ENCODE measurements at places on chromosomes 3 and 15.

DNA sequence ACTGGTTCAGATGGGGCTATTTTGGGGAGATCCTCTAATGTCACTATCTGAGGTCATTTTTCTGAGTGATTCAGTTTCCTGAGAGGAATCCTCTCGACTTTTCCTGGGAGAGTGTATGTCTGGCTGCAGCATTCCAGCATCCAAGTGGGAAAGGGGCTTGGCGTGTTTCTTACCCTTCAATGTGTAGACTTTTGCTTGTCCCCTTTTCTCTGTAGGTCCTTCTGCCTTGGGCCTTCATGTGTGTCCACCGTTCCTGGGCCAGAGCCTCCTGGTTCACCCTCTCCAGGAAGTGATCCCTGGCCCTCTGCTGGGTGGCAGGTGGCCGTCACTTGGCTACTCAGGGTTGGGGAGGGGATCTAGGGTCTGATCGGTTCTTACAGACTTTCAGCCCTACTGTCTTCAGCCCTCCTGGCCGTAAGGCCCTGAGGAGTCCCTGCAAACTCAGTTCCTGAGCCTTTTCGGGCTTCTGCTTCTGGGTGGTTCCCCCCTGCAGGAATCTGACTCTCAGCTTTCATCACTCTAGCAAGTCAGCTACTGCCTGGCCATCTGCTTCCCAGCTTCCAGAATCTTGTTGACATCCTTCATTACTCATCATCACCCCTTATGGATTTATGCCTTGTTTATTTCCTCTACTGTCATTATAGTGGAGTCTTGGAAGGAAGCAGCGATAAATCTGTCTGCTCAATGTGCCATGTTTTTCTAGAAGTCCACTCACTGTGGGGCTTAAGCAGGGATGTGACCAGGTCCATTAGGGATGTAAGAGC is 36.5 kb downstream of the GOLGA6L10 start:
- DNase-seq: no peak

- no peak for DNase-seq
These were observed 30.6 kb upstream of the GPR160 start for GRCh38 chr3:170007031-170007663.

- DNase-seq: no peak
These were observed 138.3 kb downstream of the SQOR start for GRCh38 chr15:45773149-45773548.

GRCh38 chr3:35785234-35785888 is 146.0 kb downstream of the ARPP21 start:
- no peak for DNase-seq

DNA sequence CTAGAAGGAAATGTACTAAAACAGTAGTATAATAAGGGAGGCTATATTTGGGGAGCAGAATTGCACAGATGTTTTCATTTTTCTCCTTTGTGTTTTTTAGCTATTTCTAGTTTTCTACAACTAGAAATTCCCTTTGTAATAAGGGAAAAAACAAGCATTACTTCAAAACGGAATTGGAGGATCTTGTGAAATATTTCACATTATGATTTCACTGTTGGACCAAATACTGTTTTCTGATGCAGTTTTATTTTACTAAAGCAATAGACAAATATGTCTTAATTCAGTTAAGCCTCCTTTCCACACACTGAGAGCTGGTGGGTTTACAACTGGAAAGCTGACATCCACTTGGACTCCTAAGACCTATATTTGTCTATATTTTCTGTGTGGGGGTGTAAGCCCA is 7.3 kb downstream of the CCR1 start:
- DNase-seq: no peak

DNA sequence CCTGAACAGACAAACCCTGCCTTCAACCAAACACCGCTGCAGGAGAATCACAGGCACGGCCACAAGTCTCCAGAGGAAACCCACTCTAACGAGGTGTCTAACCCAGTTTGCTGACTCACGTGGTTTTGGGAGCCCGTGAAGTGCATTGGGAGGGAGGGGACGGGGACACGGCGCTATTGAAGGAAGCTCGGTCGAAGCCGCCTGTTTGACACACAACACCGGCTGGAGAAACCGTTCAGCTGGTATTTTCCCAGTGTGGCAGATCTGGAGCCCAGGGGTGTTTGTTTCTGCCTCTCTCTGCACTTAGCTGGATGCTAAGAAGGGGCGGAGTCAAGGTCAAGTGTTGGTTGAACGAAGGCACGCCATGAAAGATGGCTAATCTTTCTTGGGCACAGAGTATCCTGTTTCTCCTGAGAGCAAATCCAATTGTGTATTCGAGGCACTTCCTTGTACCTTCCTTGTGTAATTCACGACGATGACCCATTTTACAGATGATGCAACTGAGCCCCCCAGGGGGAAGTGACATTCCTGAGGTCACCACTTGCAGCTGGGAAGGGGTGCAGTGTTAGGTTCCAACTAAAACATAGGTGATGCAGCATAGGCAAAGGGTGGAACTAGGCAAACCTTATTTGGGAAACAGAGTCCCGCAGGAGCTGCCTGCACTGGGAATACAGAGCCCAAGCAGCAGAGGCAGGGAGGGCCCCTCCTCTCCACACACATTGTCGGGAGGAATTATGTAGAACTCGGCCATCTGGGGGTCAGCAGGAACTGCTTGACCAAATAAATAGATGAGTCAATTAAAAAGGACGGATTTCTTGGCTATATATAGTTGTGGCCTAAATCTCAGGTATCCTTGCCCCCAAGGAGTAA is 22.5 kb downstream of the SLC6A6 start:
- peak; percentile 28 for DNase-seq

DNA sequence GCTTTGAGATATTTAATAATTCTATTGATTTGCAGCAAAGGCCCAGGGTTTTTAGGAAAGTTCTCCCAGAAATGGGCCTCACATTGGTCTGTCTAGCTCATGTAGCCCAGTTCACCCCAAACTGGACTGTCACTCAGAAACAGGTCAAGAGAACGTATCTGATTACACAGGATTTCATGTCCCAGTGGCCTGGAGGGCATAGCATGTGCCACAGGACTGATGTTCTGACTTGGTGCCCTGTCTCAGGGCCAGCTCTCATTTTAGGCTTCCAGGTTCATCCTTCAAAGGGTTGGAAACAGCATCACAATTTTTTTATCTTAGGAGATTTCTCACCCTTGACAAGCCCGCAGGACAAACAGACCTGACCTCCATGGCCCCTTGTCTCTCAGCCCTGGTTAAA is 398.4 kb upstream of the AZI2 start:
- no peak for DNase-seq

GRCh38 chr3:172046268-172046915 is 7.0 kb downstream of the FNDC3B start:
- DNase-seq: no peak
